ENCODE measurements at places on chromosomes 3 and 15.

DNA sequence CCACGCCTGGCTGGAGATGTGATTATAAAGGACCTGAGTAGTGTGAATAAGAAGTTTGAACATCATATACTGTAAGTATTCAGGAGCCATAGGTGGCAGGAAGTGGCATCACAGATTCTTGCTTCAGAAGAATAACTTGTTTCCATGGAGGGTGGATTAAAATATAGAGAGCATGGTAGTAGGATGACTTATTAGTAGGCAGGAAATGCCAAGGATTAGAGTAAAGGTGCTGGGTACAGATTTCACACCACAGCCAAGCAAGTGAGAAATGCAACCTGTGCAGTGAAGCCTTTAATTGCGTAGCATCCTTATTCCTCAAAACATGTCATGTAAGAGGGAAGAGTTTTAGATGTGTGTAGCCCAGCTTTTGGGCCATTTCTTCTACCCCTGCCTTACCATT, 30.8 kb downstream of the IFT122 start:
- no peak for DNase-seq

DNA sequence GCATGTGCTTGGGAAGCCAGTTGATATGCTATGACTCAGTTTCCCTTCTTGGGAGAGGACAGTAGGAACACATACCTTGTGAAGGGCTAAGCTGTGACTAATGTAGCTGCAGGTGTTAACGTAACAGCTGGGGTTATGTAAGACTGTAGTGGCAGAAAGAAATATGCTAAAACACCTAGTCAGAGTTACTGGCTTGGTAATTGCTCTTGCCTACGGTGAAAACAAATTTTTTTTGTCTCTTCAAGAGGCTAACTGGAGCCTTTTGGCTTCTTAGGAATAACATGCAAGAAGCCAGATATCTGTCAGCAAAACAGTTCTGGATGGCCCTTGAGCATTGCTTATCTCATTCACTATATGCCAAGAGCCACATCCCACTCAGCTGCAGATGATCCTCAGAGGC, 1.4 kb downstream of the MAPKBP1 start:
- no peak for DNase-seq

- DNase-seq = no peak
Measured at GRCh38 chr15:68574046-68574445, 4.7 kb upstream of the CORO2B start.

- DNase-seq = no peak
Measured at GRCh38 chr3:57659004-57659673, 33.7 kb downstream of the DENND6A start.

DNA sequence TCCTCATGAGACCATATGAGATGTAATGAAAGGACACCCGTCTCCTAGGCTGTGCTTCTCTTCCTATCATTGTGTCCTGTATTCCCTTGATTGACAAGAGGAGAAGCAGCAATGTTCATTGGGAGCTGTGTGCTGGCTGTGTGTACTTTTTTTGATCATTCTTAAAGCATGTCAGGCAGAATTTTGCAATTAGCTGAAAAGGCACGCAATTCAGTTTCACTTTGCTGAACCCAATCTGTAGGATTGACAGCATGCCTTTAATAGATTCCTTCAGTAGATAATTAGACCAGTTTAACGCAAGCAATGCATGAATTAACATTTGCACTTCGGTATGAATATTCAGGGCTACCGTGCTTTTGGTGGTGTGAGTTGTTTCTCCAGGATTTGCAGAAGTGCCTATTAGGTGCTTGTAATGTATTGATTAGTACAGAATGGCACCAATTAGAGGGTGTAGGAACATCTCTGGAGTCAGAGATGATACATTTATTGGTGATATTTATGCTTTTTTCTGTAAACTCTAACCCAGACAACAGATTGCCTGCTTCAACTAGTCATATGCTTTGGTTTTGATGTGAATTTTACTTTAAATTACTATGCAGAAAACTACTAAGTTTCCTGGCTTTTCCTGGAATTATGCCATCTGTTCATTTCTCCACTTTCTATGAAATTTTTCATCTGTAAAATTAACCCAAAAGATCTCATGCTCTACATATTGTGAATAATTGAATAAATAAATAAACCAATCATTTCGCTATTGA, 114.3 kb downstream of the NSUN3 start:
- DNase-seq = no peak

DNA sequence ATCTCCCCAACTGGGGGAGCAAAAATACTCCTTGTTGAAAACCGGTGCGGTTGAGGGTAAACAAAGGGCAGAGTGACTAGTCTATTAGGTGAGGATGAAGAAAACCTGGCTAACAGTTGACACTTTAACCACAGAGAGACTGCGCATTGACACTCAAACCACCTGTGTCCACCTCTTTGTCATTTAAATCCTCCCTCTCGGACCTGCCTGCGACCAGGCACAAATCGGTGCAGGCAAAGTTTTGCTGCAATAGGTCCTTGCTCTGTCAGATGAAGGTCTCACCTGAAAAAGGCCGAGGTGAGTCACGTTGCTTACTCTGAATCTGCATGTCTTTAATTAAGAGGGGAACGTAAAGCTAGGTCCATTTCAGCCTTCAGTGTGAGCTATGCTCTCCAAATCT, 494.1 kb upstream of the DPPA4 start:
- no peak for DNase-seq

GRCh38 chr3:157460253-157460652, 23.6 kb downstream of the PTX3 start:
- DNase-seq = no peak

DNA sequence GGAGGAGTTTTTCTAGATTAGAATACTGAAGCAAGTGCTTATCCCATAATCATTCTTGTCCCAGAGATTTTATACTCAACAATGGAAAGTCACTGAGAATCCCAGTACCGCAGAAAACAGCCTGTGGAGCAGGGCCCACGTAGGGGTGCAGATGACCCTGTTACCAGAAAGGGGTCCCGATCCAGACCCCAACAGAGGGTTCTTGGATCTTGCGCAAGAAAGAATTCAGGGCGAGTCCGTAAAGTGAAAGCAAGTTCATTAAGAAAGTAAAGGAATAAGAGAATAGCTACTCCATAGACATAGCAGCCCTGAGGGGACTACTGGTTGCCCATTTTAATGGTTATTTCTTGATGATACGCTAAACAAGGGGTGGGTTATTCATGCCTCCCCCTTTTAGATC, 2.6 kb downstream of the GCNT3 start:
- no peak for DNase-seq

DNA sequence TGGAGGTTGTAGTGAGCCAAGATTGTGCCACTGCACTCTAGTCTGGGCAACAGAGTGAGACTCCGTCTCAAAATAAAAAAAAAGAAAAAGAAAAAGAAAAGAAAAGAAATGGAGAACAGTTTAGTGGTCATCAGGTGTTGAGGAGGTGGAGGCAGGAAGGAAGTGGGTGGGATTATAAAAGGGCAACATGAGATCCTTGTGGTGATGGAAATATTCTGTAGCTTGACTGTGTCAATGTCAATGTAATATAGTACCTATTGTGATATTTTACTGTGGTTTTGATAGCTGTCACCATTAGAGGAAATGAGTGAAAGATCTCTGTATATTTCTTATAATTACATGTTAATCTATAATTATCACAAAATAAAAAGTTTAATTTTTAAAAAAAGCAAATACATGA, 60.8 kb downstream of the TRAT1 start:
- no peak for DNase-seq

DNA sequence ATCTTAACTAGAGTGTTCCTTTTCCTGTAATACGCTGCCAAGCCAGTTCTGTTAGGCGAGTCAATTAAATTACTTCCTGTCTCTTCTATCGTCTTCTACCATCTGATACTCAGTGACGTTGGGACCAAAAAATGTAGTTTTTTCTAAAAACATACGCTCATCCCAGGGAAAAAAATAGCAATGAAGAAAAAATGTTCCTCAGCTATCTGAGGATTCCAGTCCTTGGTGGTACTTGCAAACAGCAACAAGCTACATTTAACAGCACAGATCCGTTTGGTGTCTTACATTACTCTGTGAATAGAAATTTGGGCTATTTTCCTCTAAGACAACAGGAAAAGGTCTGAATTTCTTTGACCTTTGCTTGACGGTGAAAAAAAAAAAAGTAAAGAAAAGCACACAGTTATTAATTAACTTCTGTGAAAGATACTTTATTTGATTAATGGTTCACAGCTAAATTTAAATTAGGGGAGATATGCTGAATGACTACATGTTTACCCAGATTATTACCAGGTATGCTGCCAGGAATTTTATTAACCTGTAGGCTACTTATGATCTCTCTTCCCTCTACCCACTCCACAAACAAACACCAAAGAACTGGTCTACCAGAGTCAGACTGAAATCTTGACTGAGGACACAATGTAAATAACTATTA, 254.4 kb upstream of the ZPLD1 start:
- no peak for DNase-seq

GRCh38 chr3:13501521-13501920, 21.4 kb downstream of the HDAC11 start:
- no peak for DNase-seq

DNA sequence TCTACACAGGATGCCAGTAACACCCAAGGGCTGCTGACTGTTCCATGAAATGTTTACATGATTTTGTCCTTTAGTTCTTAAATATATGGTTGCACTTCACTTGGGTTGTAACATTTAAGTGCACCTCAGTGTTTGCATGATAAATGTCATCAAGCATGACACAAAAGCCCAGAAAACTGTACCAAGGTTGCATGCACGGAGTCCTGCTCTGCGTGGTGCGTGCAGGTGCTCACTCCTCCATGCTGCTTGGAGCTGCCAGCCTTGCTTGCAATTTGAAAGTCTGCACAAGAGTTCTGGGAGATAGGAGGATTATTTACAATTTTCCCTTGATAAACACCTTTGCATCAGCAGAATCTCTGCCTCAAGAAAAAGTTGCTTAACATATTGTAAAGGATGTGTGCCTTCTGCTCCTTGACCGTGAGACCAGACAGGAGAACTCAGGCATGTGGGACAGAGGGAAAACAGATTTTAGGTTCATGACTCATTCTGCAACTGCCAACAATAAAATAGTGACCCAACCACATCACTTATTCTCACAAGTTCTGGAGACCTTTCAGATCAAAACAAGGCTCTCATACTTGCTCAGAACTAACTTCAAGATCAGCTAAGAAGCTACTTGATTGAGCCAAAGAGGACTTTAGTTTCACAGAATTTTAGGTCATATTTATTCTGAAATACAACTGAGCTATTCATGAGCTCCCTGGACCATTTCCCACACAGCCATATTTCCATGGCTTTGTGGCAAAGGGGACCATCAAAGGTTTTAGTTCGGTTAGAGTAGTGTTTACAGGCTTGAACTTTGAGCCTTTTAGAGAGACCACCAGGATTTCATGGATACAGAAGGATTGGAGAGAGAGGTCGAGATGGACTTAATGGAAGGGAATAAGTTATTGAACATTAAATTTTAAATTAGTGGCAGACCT, 128.4 kb upstream of the ZBED2 start:
- DNase-seq = no peak

DNA sequence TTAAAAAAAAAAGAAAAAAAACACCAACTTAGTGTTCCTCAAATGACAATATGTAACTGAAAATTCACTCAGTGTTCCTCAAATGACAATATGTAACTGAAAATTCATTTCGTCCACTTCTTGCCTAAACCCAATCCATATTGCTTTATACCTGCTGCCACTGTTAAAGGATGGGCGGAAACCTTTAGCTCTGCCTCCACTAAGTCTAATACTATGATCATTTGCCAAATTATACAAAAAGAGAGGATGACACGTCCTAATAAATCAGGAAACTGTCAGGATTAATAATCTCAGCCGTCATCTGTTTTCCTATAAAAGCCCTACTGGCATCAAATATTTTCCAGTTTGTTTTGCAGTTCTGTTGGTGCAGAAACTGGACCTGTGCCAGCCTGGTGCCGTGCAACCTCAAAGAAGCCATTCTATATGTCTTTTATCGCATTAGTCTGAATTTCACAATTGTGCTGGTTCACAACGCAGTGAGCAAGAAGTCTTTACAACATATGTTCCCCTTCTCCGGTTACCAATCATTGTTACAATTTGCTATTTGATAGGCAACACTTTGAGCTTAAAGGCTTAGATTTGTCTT, 160.4 kb upstream of the KCNH8 start:
- no peak for DNase-seq

DNA sequence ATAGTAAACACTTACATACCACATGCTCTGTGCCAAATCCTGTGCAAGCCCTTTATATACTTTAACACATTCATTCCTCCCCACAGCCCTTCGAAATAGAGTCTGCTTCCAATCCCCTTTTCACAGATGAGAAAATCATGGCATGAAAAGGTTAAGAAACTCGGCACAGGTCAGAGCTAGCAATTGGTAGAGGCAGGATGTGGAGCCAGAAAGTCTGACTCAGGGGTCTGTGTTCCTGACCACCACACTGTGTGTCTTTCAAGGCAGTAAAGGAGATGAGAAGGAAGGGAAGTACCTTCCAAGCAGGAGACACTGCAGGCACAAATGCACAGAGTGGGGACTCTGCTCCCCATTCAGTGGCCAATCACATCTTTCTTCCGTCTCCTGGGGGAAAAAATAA, 61.1 kb downstream of the SCN11A start:
- no peak for DNase-seq

GRCh38 chr3:67624078-67624477, 30.3 kb downstream of the SUCLG2 start:
- no peak for DNase-seq

DNA sequence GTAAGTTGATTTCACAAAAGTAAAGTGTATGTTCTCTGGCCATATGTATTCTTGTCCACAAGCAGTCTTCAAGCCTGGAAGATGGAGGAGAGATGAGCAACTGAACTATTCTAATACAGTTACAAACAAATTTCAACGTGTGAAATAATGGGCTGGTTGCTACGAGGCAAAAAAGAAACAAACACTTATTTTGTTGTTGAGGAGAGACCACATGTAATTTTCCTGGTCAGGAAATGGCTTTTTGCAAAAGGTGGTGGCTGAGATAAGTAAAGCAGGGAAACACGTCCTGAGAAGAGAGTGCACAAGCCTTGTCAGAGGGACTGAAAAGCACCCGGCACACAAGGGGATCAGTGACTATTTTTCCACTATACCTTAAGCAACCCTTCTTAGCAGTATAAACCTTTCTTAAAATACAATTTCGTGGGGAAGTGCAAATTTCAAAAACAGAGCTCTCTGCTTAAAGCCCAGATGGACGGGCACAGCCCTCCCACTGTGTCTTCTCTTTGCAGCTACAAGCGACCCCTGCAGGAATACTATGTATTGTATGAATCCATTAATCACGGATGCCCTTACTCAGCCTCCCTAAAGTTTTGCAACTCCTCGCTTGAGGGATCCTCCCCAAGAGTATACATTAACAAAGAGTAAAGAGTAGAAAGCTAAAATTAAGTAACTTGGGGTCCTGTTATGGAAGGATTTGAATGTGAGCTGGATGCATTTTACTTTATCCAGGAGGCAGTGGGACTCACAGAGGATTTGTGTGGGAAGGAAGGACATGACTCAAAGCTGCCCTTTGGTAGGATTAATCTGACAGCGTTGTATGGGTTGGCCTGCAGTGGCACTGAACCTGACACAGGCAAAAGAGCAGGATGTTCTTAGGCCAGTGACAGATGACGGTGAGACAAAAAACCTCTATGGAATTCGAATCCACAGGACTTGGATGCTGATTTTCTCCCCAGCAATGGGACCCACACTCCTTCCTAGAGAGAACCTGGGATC, 253.7 kb downstream of the IL5RA start:
- DNase-seq = no peak
